ENCODE measurements at places on chromosomes 1 and 21.

DNA sequence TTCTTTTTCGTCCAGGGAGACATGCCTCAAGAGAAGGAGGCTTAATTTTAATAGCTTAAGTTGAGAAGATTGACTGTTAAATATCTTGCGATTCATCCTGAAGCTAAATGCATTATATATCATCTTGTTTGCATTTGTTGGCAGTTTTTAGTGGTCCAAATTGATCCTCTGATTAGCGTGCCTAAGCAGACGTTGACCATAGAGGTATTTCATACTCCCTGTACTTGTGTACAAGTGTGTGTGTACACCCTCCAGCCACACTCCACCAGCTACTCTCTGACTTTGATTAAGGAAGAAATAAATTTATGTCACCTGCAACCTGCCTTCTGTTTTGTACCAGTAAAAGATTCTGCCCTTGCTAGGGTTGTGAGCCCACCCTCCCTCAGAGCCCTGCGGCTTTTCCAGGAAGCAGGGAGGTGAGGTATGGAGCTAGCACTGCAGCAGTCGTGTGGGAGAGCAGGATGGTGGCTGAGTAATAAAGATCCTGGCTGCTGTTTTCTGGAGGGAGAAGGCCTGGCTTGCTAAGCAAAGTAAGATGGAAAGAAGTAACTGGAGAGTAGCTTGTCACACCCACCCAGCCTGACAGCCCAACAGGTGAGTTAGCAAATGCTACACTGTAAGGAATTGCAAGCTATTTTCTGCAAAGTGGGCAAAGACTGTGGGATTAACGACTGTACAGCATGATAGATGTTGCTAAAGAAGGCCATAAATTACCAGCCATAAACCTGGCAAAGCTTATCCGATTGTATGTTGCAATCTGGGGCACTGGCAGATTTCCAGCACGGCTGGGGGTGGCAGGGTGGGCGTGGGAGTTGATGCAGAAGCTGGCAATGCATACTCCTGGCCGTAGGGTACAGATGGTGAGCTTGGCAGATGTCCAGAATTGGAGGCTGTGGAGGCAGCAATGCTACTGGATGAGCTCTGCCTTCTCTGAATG lies 170.2 kb downstream of the TNR start:
- peaks cover 28% of the 10 kb centered on the region for H3K27me3 ChIP-seq
- H3K4me1 ChIP-seq: no peaks in the 10 kb centered on the region
- H3K36me3 ChIP-seq: no peaks in the 10 kb centered on the region

DNA sequence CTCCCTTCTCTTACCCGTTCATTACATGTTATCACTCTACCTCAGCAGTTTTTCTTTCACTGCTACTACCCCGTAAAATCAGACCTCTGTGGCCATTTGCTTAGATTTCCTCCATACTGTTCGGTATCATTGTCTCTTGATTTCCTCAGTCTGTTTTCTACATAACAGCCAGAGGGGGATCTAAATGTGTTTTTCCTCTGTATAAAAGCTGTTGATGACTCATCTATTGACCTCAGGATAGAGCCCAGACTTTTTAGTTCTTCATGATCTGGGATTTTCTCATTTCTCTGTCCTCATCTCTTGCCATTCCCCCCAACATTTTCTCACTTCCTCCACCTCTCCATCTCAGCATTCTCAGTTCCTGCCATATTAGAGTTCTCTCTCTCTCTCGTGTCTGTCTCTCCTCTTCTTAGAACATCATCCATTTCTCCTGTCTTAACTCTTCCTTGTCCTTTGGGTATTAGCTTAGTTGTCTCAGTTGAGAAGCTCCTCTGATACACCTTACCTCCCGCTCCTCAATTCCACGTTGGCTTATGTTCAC lies 10.5 kb downstream of the OTUD3 start:
- no peaks in the 10 kb centered on the region for H3K27me3 ChIP-seq
- no peak for DNase-seq
- H3K4me3 ChIP-seq: no peak overlapping the region
- H3K27ac ChIP-seq: peak overlapping the region; percentile 1
- H3K4me1 ChIP-seq: peaks cover 19% of the 10 kb centered on the region

DNA sequence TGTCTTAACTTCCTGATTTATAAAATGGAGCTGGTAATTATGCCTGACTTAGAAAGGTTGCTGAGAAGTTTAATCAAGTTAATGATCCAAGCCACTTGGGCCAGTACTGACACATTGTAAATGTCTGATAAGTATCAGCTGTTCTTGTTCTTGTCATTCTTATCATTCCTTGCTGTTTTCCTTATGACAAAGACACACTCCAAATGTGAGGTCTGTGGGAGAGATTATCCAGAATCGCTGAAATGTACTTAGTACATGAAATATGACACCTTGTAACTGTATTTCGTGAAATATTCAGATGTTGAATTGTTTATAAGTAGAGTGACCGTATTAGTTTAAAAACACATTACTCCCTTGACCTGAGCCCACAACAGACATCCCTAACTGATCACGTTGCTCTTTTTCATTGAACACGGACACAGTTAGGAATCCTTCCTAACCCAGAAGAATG lies 6.1 kb downstream of the AADACL4 start:
- H3K4me1 ChIP-seq: no peaks in the 10 kb centered on the region
- H3K4me3 ChIP-seq: no peak overlapping the region
- no peak for DNase-seq
- H3K27me3 ChIP-seq: peaks cover 13% of the 10 kb centered on the region
- no peaks in the 10 kb centered on the region for H3K36me3 ChIP-seq

- H3K36me3 ChIP-seq: no peaks in the 10 kb centered on the region
- H3K27me3 ChIP-seq: no peaks in the 10 kb centered on the region
- no peaks in the 10 kb centered on the region for H3K4me1 ChIP-seq
- H3K4me3 ChIP-seq: no peak overlapping the region
- no peak for DNase-seq
Observed at GRCh38 chr1:95049935-95050334, 22.8 kb downstream of the ALG14 start.

GRCh38 chr1:32239337-32239736 lies 7.7 kb upstream of the FAM167B start:
- no peak overlapping the region for H3K27ac ChIP-seq
- H3K4me3 ChIP-seq: peak overlapping the region; percentile 81
- no peak for DNase-seq
- no peaks in the 10 kb centered on the region for H3K27me3 ChIP-seq
- H3K4me1 ChIP-seq: peaks cover 27% of the 10 kb centered on the region

DNA sequence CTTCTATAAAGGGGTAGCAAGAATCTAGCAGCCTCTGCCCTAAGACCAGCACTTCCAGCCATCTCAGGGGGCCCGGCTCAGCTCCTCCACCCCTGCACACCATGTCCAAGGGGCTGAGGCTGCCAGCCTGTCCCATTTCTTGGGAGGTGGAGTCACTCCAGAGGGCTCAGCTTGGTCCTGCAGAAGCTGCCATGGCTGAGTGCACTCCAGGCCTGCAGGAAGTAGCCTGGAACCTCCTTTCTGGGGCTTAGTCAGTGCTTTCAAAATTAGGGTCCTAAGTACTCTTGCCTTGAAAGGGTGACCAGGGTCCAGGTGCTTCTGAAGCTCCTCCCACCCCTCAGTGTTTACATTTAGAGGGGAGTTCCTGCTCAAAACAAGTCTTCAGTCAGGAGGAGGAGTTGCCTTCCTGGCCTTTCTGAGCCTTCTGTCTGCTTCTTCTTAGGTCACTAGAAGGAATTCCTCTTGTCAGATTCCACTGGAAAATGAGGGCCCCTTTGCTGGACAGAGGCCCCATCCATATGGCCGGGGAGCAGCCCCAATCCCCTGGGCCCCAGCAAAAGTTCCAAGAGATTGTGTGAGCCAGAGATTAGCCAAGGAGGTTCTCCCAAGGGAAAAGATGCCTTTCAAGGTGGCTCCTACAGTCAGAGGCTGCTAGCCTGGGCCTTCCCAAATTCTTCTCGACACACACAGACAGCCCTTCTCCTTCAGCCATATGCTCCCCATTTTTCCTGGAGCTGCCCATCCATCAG lies 128.1 kb upstream of the VAMP3 start:
- H3K36me3 ChIP-seq: no peaks in the 10 kb centered on the region
- H3K27ac ChIP-seq: no peak overlapping the region
- no peak for DNase-seq
- H3K27me3 ChIP-seq: no peaks in the 10 kb centered on the region

- DNase-seq: no peak
- H3K27me3 ChIP-seq: no peaks in the 10 kb centered on the region
- no peaks in the 10 kb centered on the region for H3K4me1 ChIP-seq
Observed at GRCh38 chr21:27219068-27219467, 252.2 kb upstream of the ADAMTS5 start.

DNA sequence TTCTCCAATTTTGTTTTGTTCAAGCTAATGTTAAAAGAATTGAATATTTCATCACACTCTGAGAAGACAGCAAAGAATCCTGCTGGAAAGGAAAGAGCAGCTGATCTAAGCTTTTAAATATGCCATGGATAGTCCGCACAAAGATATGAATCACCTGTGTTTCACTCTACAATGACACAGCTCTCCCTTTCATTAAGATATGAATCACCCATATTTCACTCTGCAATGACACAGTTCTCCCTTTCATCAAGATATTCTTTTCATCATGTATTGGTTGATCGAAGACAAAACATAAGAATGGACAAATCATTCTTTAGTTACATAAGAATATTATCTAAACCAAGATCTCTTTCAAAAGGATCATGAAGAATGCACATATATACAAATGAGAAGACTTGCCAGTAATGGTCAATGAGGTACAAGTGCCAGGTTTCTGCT lies 367.3 kb downstream of the SMYD3 start:
- H3K4me1 ChIP-seq: peaks cover 23% of the 10 kb centered on the region
- no peak overlapping the region for H3K4me3 ChIP-seq
- no peak for DNase-seq

DNA sequence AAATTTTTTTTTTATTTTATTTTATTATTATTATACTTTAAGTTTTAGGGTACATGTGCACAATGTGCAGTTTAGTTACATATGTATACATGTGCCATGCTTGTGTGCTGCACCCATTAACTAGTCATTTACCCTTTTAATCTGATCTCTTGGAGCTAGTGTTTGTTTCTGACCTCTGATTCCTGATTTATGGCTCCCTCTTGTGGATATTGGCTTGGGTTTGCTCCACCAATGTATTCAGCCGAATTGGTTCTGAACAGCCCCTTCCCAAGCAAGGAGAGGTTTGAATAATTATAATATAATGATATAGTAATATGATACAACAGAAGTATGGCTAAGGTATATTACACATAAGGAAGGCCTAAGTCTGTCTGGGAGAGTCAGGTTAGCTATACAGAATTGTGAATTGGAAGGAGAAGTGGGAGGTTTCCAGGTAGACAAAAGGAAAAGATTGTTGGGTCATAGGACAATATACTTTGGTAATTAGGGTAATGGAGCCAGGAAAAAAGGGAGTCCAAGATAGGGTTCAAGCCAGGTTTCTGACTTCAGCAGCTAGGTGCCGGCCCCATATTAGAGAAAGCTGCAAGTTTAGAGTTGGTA lies 53.1 kb upstream of the HMCN1 start:
- H3K36me3 ChIP-seq: no peaks in the 10 kb centered on the region
- H3K27ac ChIP-seq: no peak overlapping the region
- no peak overlapping the region for H3K4me3 ChIP-seq
- H3K4me1 ChIP-seq: peaks cover 28% of the 10 kb centered on the region

GRCh38 chr1:32272557-32273390 lies 19.1 kb upstream of the HDAC1 start:
- peak overlapping the region; percentile 95 for H3K27ac ChIP-seq
- H3K36me3 ChIP-seq: peaks cover 61% of the 10 kb centered on the region
- no peaks in the 10 kb centered on the region for H3K27me3 ChIP-seq
- no peak for DNase-seq

GRCh38 chr1:215878843-215879242 lies 311.7 kb downstream of the KCTD3 start:
- H3K36me3 ChIP-seq: no peaks in the 10 kb centered on the region
- H3K4me1 ChIP-seq: no peaks in the 10 kb centered on the region
- no peak overlapping the region for H3K27ac ChIP-seq
- H3K27me3 ChIP-seq: no peaks in the 10 kb centered on the region
- H3K4me3 ChIP-seq: no peak overlapping the region

- H3K36me3 ChIP-seq: no peaks in the 10 kb centered on the region
- H3K4me1 ChIP-seq: peaks cover 48% of the 10 kb centered on the region
- no peak for DNase-seq
- no peak overlapping the region for H3K4me3 ChIP-seq
Observed at GRCh38 chr1:182715531-182715930, 31.1 kb upstream of the RGS8 start.

GRCh38 chr1:220927442-220927841 lies 48.2 kb downstream of the HLX start:
- DNase-seq: no peak
- H3K27me3 ChIP-seq: peaks cover 18% of the 10 kb centered on the region
- no peaks in the 10 kb centered on the region for H3K36me3 ChIP-seq
- no peak overlapping the region for H3K27ac ChIP-seq
- no peaks in the 10 kb centered on the region for H3K4me1 ChIP-seq

- no peaks in the 10 kb centered on the region for H3K36me3 ChIP-seq
- H3K27me3 ChIP-seq: no peaks in the 10 kb centered on the region
- DNase-seq: no peak
- H3K4me1 ChIP-seq: peaks cover 7% of the 10 kb centered on the region
- no peak overlapping the region for H3K27ac ChIP-seq
Observed at GRCh38 chr21:37337831-37338230, 28.7 kb upstream of the DYRK1A start.
